ELR (cell line): ENCODE measurements at places on chromosomes 1 and 21.

GRCh38 chr1:155051777-155052398 is 772 bp downstream of the ADAM15 start:
- DNase-seq = peak; percentile 55

DNA sequence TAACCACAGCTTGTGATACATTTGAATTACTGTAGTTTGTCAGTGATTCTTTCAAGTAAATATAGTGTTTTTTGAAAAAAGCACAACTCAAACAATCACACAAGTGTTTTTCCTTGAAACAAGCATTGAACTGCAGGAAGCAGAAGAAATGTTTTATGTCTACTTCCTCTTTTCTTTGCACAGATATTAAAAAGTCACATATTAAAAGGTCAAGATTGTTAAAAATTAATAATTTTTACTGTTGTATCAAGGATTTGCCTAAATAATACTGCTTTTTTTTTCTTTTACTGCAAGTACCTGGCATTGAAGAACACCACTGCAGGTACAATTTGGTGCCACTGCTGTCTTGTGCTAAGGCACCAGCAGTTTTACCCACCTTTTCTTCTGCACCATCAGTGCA is 214.2 kb upstream of the C1orf105 start:
- DNase-seq = no peak

- no peak for DNase-seq
Observed at GRCh38 chr1:56426587-56427381, 152.6 kb downstream of the PLPP3 start.

DNA sequence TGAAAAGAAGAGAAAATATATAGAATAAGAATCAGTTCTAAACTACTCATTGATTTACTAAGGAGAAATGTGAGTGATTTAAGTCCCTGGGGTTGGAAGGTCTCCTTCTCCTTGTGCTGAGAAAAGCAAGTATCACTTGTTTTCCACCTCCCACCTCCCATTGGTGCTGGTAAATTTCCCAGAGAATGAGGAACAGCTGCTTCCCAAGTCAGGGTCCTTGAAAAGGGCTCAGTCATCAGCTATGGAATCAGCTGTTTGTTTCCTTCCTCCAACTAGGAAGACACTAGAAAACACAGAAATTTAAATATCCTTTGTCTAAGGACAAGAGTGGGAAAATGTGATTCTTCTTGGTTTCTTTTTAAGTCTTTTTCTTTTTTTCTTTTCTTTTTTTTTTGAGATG is 131.3 kb upstream of the C1orf21 start:
- DNase-seq = no peak

DNA sequence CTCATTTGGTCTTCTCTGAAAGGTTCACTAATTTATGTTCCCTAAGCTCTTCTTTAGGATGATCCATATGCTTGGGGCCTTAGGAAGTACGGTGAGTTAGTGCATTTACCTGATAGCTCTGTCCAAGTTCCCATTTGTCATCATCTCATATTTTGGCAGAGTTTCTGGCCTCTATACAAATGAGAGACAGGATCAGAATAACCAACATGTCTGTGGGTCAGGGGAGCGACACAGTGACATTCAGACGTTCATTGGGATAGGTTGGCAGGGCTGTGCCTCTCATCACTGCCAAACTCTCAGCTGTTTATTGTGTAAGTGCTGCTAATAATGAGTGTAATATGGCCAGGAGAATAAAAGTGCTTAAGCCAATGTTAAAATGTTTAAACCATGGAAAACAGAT is 561.1 kb upstream of the ZRANB2 start:
- no peak for DNase-seq

DNA sequence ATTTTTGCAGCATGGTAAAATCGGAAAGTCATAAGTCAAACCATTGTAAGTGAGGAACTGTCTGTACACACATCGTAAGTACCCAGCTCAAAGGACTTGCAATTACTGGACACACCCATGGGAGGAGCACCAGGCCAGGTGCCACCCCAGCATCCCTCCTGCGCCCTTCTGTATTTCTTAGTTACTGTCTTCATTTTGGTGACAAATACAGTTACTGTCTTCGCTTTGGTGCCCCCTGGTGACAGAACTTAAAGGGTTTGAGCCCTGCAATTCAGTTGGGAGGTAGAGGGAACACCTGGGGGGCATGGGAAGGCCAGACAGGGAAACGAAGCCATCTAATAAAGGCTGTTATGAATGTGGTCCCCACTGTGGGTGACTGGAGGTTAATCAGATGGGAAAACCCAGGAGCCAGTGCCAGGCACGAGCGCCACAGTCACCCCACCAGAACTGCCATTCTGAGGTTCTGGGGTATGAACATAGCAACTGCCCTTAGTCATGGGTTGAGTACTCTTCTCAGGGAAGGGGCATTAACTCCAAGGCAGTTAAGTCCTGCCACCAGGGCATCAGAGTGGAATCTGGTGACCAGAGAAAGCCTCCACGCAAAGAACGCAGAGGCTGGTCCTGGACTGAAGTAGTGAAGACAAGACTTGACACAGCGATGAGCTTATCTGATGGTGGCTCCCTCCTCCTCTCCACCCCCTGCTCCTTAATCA is 612.9 kb downstream of the PTPRU start:
- DNase-seq = peak; percentile 56

DNA sequence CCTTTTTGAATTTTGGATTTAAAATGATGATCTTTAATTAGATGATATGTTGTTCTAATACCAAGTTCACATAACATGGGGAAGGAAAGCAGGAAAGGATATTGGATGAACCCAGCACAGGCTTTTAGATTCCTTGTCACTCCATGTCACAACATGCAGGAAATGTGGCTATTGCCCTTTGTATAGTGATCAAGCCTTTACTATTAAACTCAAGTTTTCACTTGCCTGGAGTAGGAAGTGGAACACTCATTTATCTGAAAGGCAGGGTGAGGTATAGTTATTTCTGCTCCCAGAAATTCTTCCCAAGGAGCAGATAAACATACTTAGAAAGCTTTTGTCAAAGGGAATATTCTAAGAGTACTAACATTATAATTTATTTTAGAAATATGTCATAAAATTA is 37.2 kb upstream of the BCAS2 start:
- no peak for DNase-seq
